ENCODE measurements at places on chromosomes 12 and 14.

DNA sequence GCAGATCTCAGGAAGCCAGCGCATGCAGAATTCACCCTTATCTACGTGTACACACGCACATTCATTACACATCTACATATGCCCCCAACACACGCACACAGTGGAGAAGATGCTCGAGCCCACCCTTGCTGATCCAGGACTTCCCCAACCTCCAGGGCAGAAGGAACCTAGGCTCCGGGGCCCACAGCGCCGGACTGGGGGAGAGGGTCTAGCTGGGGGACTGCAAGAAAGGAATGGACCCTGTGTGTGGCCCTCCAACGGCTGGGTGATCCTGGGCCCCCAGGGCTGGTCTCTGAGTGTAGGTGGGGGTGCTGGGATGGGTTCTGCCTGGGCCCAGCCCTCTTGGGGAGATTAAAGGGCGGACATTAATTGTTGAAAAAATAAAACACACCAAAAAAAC lies 128.1 kb upstream of the C14orf180 start:
- no peak for DNase-seq

- no peak for DNase-seq
These were observed 62.0 kb upstream of the BCL11B start for GRCh38 chr14:99333841-99334635.

DNA sequence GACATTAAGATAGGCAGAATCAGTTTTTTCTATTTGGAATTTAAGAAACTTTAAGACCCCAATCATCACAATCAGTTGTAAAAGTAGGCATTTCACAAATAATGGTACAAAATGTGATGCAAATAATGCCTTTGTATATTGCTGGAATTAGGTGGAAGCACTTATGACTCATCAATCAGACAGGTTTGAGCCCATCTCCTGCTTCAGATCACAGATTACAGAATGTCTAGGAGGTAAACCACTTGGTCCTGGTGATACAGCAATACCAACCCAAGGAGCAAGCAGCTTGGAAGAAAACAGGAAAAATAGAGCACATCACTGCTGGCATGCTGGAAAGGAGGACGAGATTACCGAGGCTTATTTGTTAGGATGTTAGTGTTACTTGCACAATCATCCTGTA lies 57.6 kb downstream of the C12orf56 start:
- no peak for DNase-seq

DNA sequence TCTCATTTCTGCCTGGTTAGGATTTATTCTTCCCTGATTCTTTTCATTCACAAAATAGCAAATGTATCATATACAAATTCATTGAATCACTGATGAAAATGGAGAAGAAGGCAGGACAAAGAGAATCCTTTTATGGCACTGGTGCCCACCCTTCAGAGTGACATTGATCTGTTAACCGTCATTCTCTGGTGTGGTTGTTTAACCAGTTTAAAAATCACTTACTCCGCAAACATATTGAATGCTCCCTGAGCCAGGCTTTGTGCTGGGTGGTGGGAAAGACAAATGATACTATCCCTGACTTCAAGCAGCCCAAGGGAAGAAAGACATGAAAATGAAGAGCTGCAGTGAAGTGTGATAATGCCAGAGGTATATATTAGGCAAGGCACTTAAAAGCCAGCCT lies 187.5 kb upstream of the SLC38A2 start:
- no peak for DNase-seq

DNA sequence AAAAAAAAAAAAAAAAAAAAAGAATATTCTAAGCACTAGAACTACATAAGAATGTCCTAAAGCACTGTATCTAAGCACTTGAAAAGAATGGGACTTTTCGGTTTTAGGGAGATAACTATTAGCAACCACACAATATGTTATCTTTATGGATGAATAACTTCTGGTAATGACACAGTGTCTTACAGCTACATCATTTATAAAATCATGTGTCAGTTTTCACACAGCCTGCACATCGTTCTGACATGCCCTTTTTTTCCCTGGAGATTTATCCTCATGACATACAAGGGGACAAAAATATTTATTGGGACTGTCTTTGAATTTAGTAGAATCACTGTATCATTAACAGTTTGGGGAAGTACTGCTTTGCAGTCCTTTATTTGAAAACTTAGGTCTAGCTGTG lies 17.3 kb downstream of the TMEM19 start:
- no peak for DNase-seq

DNA sequence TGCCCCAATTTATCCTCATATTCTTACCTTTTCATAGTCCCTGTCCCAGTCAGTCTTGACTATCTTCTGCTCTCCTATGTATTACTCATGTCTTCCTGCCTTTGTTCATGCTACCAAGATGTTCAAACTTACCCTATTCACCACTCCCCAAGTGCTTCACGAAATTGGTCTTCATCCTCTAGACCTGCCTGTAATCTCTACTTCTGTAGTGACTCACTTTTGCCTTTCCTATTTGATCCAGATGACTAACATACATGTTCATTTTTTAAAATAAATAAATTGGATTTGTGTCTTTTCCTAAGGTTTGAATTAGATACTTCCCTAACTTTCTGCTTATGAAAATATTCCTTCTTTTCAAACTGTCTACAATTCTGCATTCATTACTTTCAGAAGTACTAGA lies 107.7 kb upstream of the PPM1H start:
- DNase-seq, result no peak

DNA sequence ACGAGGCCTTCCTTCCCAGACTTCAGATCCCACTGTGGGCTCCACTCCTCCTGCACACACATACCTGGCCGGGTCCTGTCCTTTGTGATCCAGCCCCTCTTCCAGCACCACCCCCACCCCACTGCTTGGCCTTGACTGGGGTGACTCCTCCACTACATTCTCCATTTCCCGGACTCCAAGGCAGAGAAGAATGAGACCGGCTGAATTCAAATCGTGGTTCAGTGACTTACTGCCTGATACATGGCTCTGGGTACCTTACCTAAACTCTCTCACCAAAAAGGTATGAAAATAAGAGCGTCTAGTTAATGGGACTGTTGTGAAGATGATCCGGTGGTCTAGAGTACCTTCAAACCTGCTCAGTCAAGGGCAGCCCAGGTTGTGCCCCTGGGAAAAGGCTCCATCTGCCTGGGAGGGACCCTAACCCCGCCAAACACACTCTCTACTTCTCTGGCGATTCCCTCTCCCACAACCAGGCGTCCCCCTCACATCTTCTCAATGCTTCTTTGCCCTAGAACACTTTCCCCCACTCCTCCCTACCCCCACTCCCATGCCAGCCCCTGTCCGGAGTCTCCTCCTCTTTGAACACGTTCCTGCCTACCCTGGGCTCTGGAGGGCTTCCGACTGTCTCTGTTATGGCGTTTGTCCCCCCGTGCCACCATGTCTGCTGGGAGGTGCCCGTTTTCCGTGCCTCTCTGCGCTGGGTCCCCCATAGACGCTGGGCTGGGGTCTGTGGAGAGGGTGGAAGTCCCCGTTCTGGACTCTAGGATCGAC lies 1.5 kb upstream of the ZBTB42 start:
- no peak for DNase-seq

GRCh38 chr12:46430340-46430948 lies 57.9 kb upstream of the SLC38A2 start:
- no peak for DNase-seq

GRCh38 chr12:65895759-65896656 lies 71.7 kb downstream of the HMGA2 start:
- no peak for DNase-seq

GRCh38 chr14:61698206-61698980 lies 3.1 kb downstream of the HIF1A start:
- no peak for DNase-seq

DNA sequence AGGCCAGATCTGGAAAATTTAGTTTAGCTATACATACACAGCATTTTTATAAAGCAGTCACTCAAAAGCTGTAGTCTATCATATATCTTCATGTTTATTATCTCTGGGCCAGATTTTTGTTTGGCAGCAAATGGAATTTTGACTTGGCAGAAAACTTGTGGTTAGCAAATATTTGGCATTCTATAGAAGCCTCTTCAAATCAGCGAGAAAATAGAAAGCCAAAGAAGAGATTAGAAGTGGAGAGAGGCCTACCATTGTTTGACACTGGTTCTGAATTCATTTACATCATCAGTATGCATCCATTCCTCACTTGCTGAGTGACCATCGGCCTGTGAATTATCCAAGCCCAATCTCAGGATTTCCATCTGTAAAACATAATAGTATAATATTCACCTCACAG lies 1077.6 kb downstream of the GALC start:
- DNase-seq, result no peak

DNA sequence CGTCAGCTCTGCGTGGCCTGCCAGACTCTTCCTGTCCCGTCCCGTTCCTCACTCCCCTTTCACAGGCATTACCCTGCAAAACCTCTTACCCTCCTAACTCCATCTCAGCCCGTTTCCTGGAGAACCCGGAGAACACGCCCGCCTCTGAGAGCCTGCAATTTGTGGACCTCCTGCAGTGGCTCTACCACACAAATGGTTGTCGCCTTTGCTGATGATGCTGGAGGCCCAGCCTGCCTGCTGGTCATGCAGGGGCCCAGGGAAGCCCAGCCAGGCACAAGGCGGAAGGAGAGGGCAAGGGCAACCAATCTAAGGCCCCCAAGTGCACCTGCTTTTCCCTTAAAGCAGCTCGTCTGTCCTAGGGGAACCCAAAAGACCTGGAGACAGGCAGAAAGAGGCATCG lies 22.5 kb downstream of the RFLNA start:
- DNase-seq, result no peak

GRCh38 chr14:104278214-104278534 lies 139.8 kb downstream of the KIF26A start:
- DNase-seq, result no peak

GRCh38 chr14:42200957-42201356 lies 594.3 kb downstream of the LRFN5 start:
- DNase-seq, result no peak

Data from midbrain (tissue), 1 donor.